RWPE2 (cell line): ENCODE measurements at places on chromosomes 11 and 22.
A peak's percentile ranks its signal among the peaks of the same experiment; 100 is the strongest.

GRCh38 chr11:20477418-20478090 is 90.0 kb downstream of the PRMT3 start:
- H3K4me1 ChIP-seq: peaks cover 13% of the 10 kb centered on the region
- DNase-seq: no peak
- no peak overlapping the region for H3K27ac ChIP-seq

- H3K27me3 ChIP-seq: no peaks in the 10 kb centered on the region
- no peak overlapping the region for H3K27ac ChIP-seq
- DNase-seq: no peak
- H3K4me3 ChIP-seq: no peak overlapping the region
Measured at GRCh38 chr11:104858882-104859775, 39.1 kb downstream of the CASP12 start.

DNA sequence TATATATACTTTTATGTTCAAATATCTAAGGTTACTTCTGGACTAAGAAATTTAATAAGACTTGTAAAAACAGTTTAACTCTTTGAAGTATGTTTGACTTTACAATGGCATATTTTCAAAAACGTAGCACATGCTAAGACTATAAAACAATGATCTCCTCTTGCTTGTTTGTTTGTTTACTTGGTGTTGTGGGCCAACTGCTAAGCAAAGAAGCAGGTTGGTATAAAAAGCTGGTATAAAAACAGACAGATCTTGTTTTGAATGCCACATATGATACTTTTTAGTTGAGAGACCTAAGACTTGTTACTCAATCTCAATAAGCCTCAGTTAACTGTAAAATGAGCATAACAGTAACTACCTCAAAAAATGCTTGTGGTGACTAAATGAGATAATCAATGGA is 1206.3 kb downstream of the LRRC4C start:
- H3K4me1 ChIP-seq: no peaks in the 10 kb centered on the region
- no peak overlapping the region for H3K27ac ChIP-seq
- no peaks in the 10 kb centered on the region for H3K36me3 ChIP-seq

GRCh38 chr11:63837027-63837688 is 1.8 kb upstream of the MARK2 start:
- peak overlapping the region; percentile 64 for H3K27ac ChIP-seq
- DNase-seq: no peak
- no peaks in the 10 kb centered on the region for H3K27me3 ChIP-seq
- H3K36me3 ChIP-seq: peaks cover 4% of the 10 kb centered on the region; the same call in 1 of the 2 replicates
- peaks cover 14% of the 10 kb centered on the region for H3K4me1 ChIP-seq

DNA sequence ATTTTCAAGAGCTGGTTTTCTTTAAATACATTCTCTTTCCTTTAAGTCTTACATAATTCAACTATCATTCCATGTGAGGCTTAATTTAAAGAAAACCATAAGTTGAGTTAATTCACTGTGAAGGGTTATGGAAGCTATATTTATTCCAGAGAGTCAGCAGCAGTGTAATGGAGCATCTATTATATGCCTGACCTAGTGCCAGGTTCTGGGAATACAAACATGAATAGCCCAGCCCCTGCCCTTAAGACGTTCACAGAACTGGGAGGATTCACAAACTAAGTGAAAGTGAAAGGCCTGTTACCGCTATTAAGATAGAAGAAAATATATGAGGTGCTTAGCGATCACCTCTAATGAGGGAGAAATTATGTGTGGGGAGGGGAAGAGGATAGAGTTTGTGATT is 408.9 kb upstream of the CCDC90B start:
- H3K27ac ChIP-seq: no peak overlapping the region
- no peaks in the 10 kb centered on the region for H3K4me1 ChIP-seq
- no peaks in the 10 kb centered on the region for H3K36me3 ChIP-seq
- no peak overlapping the region for H3K4me3 ChIP-seq
- H3K27me3 ChIP-seq: no peaks in the 10 kb centered on the region
- no peak for DNase-seq

GRCh38 chr11:102452461-102453301 is at the start of gene TMEM123:
TMEM123 (minus strand) TSS chr11:102452765; CDS start chr11:102452623, 142 bp downstream.
- H3K4me3 ChIP-seq: peak within 1 kb of the TSS; percentile 70
- peak; percentile 65 for DNase-seq
- peaks cover 12% of the 10 kb centered on the region for H3K36me3 ChIP-seq

DNA sequence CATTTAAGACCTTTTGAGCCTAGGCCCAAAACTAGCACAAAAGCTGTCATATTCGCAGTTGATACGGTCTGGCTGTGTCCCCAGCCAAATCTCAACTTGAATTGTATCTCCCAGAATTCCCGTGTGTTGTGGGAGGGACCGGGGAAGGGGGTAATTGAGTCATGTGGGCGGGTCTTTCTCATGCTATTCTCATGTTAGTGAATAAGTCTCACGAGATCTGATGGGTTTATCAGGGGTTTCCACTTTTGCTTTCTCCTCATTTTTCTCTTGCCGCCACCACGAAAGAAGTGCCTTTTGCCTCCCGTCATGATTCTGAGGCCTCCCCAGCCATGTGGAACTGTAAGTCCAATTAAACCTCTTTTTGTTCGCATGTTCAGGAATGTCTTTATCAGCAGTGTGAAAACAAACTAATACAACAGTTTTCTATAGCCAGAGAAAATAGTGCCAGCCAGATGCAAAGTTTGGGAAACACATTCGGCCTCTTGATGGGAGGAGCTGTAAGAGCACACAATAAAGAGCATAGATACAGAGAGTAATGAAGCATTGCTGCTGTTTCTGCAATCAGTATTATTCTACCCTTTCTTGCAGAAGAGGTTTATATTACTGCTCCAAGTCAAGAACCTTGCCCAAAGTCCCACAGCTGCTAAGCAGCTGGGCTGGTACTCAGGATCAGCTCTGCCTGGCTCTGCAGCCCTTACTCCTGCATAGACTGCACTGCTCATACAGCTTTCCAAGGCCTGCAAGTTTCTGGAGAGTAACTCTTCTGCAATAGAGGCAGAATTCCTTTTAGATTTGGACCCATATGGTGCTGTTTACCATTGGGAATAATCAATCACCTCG is 2.0 kb upstream of the ZNF195 start:
- DNase-seq: no peak
- H3K27me3 ChIP-seq: no peaks in the 10 kb centered on the region
- H3K36me3 ChIP-seq: peaks cover 17% of the 10 kb centered on the region
- no peaks in the 10 kb centered on the region for H3K4me1 ChIP-seq
- no peak overlapping the region for H3K27ac ChIP-seq
- no peak overlapping the region for H3K4me3 ChIP-seq

DNA sequence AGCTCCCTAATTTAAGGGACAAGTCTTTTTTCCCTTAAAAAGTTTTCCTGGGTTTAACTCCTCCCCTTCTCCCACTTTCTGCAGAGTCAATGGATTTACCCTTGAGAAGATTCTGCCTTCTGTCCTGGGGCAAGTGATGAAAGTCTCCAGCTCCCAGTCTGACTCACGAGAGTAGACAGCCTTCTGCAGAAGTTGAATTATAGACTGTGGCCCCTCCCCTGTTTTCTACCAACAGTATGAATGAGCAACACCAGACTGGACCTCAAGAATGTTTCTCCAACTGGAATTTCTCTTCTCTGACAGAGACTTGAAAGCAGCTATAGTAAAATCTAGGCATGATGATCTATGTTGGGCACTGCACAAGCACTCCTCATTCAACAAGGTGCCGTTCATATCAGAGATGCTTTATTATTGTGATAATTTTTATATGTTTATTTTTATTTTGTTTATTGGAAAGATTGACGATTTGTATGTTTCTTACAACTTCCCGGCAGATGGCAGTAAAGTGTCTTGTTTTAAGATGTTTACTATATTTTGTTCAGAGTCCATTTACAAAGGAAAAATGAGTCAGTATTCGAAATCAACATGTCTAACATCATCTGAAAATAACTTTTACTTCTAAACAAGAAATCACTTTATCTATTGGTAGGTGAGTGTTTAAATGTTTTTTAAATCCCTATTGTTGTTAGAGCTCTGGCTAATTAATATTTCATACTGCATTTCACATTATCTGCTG is 56.6 kb downstream of the LMO2 start:
- no peak overlapping the region for H3K4me3 ChIP-seq
- no peaks in the 10 kb centered on the region for H3K36me3 ChIP-seq
- no peaks in the 10 kb centered on the region for H3K27me3 ChIP-seq
- peaks cover 10% of the 10 kb centered on the region for H3K4me1 ChIP-seq
- H3K27ac ChIP-seq: no peak overlapping the region
- DNase-seq: no peak

DNA sequence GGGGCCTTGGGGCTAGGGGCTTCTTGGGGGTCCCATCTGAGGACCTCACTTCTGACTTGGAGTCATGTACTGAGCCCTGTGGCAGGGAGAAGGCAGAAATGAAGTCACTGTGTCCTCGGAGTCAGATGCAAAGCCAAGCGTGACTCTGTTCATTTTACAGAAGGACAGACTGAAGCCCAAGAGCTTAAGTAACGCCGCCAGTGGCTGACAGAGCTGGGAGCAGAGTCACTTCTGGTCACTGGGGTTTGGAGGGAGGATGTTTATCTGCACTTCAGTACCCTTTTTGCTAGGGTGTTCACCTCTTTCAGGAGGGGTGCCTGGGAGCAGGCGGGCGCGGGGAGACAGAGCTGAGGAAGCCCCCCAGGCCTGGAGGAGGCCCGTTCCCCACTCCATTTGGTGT is 10.7 kb downstream of the CD6 start:
- H3K27ac ChIP-seq: no peak overlapping the region
- DNase-seq: no peak
- H3K4me1 ChIP-seq: peaks cover 12% of the 10 kb centered on the region

- no peak overlapping the region for H3K4me3 ChIP-seq
- peaks cover 3% of the 10 kb centered on the region; the same call in 1 of the 2 replicates for H3K36me3 ChIP-seq
- H3K4me1 ChIP-seq: peaks cover 34% of the 10 kb centered on the region
- DNase-seq: no peak
- H3K27me3 ChIP-seq: no peaks in the 10 kb centered on the region
Measured at GRCh38 chr22:43011079-43011478, 3.9 kb downstream of the PACSIN2 start.

DNA sequence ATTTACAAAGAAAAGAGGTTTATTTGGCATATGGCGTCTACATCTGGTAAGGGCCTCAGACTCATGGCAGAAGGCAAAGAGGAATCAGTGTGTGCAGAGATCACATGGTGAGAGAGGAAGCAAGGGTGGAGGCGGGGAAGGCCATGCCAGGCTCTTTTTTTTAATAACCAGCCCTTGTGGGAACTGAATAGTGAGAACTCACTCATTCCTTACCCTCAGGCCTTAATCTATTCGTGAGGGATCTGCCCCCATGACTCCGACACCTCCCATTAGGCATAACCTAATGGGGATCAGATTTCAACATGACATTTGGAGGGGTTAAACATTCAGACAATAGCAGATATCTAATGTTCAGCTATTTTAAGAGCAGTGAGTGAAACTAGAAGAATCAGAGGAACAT is 55.7 kb downstream of the ATM start:
- no peak overlapping the region for H3K4me3 ChIP-seq
- no peaks in the 10 kb centered on the region for H3K4me1 ChIP-seq
- H3K27me3 ChIP-seq: no peaks in the 10 kb centered on the region
- no peak overlapping the region for H3K27ac ChIP-seq
- no peak for DNase-seq
- peaks cover 83% of the 10 kb centered on the region for H3K36me3 ChIP-seq

- peaks cover 6% of the 10 kb centered on the region for H3K36me3 ChIP-seq
- peaks cover 20% of the 10 kb centered on the region for H3K4me1 ChIP-seq
- no peaks in the 10 kb centered on the region for H3K27me3 ChIP-seq
- no peak overlapping the region for H3K27ac ChIP-seq
- H3K4me3 ChIP-seq: no peak overlapping the region
- DNase-seq: no peak
Measured at GRCh38 chr11:66722745-66723651, 6.0 kb downstream of the SPTBN2 start.

DNA sequence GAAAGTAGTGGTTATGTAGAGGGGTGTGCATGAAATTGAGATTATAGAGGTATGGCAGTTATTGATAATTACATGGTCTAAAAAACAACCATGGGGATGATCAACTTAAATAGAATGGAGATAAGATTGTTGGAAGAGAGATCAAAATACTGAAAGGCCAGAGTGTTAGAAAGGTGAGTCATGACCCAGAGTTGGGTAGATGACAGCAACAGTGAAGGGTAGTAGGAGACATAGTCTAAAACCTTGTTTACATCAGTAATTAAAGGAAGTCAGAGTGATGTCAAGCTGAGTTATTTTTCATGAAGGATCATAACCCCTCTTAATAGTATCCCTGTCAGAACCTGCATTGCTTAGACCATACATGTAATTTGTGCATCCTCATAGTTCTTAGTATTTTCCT is 110.9 kb downstream of the ELP4 start:
- DNase-seq: no peak
- no peaks in the 10 kb centered on the region for H3K4me1 ChIP-seq
- H3K36me3 ChIP-seq: no peaks in the 10 kb centered on the region
- no peaks in the 10 kb centered on the region for H3K27me3 ChIP-seq
- H3K4me3 ChIP-seq: no peak overlapping the region

DNA sequence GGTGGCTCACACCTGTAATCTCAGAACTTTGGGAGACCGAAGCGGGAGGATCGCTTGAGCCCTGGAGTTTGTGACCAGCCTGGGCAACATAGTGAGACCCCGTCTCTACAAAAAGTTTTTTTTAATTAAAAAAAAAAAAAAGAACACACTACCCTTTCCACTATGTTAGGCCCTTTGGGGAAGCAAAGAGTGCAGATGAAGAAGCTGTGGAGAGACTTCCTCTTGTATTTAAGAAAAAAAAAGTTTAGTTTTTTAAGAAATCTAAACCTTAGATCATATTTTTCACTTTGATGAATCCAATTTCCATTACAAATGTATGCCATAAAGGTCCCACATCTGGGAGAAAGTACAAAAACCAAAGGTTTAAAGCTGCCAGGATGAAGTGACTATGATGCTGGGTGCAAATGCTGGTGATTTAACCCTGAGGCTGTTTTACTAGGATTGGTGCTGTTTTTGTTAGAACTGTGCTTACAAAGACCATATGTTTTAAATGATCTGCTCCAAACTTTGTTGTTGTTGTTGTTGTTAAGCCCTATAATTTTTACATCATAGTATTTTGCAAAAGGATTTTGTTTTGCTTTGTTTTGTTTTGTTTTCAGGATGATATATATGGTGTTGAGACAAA is 28.9 kb upstream of the ACER3 start:
- H3K4me1 ChIP-seq: no peaks in the 10 kb centered on the region
- H3K27me3 ChIP-seq: no peaks in the 10 kb centered on the region
- H3K4me3 ChIP-seq: no peak overlapping the region
- no peak for DNase-seq
- no peak overlapping the region for H3K27ac ChIP-seq

DNA sequence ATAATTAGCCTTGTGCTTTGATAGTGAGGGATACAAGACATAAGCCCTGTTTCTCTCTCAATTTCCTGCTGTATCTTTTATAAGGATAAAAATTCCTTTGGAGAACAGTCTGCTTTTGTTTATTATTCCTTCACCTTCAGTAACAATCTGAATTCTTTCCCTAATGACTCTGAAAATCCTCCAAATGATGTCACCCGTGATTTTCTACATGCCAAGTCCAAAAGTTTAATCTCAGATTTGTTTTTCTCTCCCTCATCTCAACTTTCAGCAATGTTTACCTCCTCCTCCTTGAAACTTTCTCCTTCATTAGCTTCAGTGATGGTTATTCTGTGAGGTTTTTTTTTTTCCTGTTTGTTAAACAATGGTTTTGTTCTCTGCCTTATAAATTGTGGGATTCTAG is 2.2 kb downstream of the OR51E2 start:
- H3K27ac ChIP-seq: no peak overlapping the region
- no peak overlapping the region for H3K4me3 ChIP-seq
- H3K36me3 ChIP-seq: no peaks in the 10 kb centered on the region
- H3K4me1 ChIP-seq: no peaks in the 10 kb centered on the region
- no peaks in the 10 kb centered on the region for H3K27me3 ChIP-seq
